ENCODE measurements at places on chromosomes 16 and 17.

- DNase-seq, result no peak
Observed at GRCh38 chr17:77723071-77723908, 235.2 kb upstream of the TNRC6C start.

DNA sequence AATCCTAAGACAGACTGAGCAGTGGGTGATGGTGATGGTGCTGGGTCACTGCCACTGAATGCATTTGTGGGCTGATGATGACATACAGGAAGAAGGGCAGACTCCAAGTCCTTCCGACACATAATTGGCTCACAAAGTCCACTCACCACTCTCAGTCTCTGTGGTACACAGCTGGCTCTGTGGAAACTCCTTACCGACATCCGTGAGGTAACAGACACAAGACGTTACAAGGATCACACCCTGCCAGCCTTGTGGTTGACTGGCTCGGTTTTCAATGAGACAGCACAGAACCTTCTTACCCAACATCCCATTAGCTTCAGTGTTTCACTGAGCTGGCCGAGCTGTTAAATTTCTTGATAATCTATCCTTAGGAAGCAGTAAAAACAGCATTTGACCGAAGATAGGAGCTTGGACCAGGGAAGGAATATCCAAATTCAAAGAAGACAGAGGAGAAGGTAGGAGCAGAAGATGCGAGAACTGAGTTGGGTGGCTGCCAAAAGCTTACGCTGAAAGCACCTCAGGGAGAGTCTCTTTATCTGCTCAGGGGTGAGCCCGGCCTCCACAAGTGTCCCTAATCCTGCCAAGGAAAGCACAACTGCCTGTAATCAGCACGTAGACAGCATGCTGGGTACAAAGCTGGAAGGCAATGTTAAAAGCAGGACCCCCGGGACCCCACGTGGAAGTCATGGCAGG is 5.5 kb upstream of the MXRA7 start:
- no peak for DNase-seq

- DNase-seq, result no peak
Observed at GRCh38 chr17:5027916-5028315, 7.3 kb downstream of the SLC52A1 start.

- no peak for DNase-seq
Observed at GRCh38 chr17:61459939-61460718, 7.9 kb downstream of the TBX4 start.

- no peak for DNase-seq
Observed at GRCh38 chr17:75345514-75346167, 56.4 kb upstream of the SLC25A19 start.

- no peak for DNase-seq
Observed at GRCh38 chr16:61957075-61957855, 79.0 kb downstream of the CDH8 start.

- DNase-seq, result peak; percentile 79
Observed at GRCh38 chr17:64773836-64774761, 112.0 kb upstream of the SMURF2 start.

DNA sequence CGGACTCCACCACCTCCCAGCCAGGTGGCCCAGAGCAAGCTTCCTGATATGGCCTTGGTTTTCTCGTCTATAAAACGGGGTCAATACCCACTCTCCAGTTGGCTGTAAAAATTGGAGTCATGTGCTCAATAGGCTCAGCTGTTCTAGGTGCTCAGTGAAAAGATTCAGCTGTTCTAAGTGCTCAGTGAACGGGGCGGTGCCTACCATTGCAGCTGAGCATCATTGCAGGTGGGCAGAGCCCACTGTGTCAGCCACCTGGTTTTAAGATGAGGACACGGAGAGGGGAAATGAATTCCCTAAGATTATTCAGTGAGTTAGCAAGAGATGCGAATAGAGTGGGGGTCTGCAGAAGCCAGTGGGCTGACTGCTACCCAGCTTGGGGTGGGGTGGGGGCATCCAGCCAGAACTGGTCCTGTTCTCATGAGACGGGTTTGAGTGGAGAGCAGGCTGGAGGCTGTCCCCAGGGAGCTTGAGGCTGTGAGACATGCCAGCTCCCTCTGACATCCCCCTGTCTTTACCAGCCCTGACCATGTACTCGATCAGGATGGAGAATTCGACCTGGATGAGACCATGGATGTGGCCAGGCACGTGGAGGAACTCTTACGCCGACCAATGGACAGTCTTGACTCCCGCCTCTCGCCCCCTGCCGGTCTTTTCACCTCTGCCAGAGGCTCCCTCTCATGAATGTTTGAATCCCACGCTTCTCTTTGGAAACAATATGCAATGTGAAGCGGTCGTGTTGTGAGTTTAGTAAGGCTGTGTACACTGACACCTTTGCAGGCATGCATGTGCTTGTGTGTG is 21.9 kb downstream of the STAT5A start:
- DNase-seq, result no peak

DNA sequence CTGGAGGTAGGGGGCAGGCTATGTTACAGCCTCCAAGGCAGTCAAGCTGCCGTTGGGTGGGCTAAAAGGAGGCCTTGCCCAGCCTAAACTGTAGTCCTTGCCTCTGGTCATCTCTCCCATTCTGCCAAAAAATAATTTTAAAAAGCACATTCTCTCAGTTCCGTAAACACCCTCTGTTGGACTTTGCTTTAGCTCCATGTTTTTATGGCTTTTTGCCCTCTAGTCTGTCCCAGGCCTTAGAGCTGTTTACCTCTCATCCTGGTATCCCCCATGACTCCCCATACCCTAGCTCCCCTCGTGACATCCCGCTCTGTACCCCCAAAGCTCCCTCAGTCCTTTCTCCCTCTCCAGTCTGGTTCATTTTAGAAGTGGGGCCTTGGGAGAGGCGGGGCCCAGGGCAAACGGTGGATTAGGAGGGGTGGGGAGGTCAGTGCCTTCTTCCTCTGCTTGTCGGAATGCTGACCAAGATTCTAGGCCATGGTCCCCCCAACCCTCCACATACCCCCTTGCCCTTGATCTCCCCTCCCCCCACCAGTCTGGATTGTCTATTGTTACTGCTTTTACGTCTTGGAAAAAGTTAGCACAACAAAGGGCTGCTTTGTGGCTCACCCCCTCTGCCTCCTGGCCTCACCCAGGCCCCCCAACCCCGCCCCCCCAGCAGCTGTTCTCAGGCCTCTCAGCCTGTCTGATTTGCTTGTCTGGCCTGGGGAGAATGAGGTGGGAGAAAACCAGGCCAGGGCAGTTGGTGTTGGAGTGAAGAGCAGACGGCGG is 18.4 kb downstream of the GJD3 start:
- DNase-seq, result no peak

DNA sequence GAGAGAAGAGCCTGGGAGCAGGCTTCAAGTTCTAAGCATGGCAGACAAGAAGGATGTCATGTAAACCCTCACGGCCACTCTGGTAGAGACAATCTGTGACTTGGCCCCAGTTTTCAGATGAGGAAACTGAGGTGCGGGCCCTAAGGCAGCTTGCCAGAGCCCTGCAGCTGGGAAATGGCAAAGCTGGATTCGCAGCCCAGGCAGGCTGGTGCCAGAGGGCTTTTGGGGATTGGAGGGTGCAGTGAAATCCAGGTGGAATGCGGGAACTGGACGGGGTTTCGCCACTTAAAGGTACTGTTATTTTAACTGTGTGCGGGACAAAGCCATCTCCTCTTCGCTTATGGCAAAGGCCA is 477 bp upstream of the OSGIN1 start:
- DNase-seq, result no peak

DNA sequence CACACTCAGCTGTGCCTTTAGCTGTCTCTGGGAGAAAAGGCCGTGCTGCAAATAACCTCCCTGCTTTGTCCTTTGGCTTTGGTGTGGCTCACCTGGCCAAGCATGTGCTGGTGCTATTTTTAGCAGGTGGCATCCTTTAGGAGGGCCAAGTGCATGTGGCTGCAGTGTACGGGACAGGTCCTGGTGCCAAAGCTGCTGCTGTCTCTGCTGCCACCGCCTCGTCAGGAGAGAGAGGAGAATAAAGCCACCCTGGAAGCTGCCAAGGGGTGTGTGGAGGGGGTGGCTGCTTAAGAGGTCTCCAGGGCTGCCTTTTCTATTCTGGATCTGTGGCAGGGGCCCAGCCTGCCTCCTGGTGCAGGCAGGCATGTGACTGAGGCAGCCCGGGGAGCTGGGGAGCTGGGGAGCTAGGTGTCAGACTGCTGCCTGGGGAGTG is 6.2 kb downstream of the AKAP1 start:
- DNase-seq, result no peak

DNA sequence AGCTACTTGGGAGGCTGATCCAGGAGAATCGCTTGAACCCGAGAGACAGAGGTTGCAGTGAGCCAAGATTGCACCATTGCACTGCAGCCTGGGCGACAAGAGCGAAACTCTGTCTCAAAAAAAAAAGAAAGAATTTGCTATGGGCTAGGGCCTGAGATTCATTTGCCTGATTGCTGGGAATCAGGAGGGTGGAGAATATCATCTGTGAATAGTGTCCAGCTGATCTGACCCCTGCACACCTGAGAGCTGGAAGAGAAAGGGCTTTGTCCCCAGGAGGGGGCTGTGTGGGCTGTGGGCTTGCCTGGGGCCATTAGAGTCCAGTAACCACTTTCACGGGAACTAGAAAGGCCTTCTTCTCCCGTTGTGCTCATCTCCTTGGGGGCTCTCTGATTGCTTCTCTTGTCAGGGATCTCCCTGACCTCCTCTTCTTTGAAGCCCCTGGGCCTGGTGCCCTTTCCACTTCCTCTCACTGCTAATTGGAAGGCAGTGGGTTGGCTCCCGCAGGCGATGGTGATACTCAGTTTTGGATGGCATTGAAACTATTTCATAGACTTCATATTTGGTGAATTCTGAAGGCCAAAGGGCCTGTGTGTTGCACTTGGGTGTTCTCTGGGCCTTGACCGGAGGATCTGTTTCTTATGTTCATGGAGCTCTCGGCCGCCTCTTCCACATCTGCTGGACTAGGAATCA is 66.1 kb upstream of the NFAT5 start:
- DNase-seq, result no peak

DNA sequence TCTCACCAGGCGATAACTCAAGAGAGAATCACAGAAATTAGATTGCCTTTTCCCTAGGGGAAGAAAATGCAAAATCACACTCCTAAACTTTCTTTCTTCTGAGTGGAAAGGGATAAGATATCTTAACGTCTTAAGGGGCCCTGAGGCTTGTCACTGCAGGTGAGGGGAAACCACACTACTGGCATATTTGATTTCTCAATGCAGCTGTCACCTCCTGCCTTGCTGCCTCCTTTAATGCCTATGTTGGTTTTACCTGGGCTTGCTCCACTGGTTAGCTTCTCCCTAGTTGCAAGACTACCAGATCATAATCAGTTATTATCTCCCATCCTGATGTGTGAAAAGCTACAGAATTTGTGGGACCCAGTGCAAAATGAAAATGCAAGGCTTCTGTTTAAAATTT is 4.5 kb upstream of the HERPUD1 start:
- DNase-seq, result no peak

GRCh38 chr17:63546308-63547082 is 3.8 kb upstream of the DCAF7 start:
- DNase-seq, result no peak

GRCh38 chr16:977081-977701 is 4.4 kb upstream of the SOX8 start:
- DNase-seq, result no peak

GRCh38 chr17:83154311-83155127 is 75.1 kb downstream of the METRNL start:
- no peak for DNase-seq

DNA sequence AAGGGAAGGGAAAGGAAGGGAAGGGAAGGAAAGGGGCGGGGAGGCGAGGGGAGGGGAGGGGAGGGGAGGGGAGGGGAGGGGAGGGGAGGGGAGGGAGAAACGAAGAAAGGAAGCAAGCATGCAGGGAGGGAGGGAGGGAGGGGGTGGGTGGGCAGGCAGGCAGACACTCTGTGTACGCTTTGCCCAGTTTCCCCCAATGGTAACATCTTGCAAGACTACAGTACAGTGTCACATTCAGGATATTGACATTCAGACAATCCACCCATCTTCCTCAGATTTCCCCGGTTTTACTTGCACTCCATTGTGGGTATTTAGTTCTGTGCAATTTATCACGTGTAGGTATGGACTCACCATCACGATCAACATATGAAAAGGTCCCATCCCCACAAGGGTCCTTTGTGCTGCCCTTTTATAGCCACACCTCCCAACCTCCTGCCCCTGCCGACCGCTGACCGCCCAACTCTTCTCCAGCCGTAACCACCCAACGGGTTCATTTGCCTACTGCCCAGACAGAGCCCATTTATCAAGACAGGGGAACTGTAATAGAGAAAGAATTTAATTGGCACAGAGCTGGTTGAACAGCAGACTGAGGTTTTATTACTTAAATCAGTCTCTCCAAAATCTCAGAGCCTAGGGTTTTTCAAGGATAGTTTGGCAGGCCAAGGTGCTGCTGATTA is 91.4 kb upstream of the FA2H start:
- DNase-seq, result no peak

DNA sequence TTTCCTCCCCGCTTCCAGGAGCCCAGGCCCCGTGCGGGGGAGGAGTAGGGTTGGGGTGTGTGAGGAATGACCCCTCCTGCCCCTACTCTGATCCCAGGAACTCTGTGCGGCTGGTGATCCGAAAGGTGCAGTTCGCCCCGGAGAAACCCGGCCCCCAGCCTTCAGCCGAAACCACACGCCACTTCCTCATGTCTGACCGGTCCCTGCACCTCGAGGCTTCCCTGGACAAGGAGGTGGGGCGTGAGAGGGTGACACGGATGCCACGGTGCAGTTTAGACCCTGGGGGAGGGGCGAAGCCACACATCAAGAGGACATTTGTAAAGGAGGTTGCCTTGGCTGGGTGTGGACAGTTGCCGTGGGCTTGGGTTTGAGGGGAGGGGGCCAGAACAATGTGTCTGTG is 7.4 kb downstream of the ARRB2 start:
- no peak for DNase-seq

- no peak for DNase-seq
Observed at GRCh38 chr17:45267436-45268055, 5.7 kb upstream of the SPATA32 start.

GRCh38 chr16:2855536-2855935 is 2.4 kb downstream of the PRSS22 start:
- DNase-seq, result no peak

DNA sequence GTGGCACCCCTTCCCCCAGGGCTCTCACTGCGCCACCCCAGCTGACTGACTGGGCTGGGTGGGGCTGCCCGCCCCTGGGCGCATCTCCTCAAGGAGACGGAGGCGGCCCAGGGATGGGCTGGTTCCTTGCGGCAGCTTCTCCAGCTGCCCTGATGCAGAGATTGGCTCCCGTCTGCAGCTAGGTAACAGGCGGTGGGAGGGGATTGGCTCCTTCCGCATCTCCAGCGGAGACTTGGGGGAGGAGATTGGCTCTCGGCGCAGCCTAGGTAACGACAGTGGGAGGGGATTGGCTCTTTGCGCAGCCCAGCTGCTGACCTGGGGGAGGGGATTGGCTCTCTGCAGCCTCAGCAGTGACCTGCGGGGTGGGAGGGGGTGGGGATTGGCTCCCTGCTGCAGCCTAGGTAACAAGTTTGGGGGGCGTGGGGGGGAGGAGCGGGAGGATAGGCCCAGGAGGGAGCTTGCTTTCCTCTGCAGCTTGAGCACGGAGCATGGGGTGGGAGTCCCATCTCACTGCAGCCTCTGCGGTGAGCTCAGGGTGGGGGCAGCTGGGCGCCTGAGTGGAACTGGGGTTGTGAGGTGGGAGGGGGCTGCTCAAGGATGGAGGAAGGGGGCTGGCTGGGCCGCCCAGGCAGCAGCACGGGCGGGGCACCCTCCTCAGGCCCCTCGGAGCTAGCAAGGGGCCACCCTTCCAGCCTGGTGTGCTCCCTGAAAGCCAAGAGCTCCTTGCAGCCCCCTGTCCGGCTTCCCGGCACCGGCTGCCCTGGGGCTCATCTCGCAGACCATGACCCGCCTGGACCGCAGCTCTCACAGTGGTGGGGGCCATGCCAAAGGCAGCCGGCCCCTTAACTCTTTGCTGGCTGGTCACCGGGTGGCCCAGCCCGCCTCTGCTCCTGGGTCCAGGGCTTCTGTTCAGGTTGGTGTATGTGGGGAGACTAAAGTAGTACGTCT is 6.4 kb downstream of the NFE2L1 start:
- DNase-seq, result peak; percentile 69

- DNase-seq, result no peak
Observed at GRCh38 chr16:50069060-50069459, 3.3 kb downstream of the HEATR3 start.

All from 8988T (cell line).